T-helper 2 cell treated with Interferon-gamma antibody and Interleukin-4, amounts not matched to agents 100 ng/mL and 5 ng/mL, for 36 hours (primary cell): ENCODE measurements at places on chromosomes 3 and 15. TPM values are rescaled to one million over a fixed set of nuclear protein-coding genes. Genes with fewer than 3 reads are reported as not detected.

GOLGA8J gene
- 0.45 TPM in 1 of 2 replicates, not detected in the other for total RNA-seq

SNTN gene
- not detected in 2 replicates for total RNA-seq

CHRFAM7A gene
- total RNA-seq = 2.3 TPM in 1 of 2 replicates, not detected in the other

HGD gene
- total RNA-seq = 0.50 and 0.64 TPM in 2 replicates

KLHL40 gene
- not detected in 2 replicates for total RNA-seq

FILIP1L gene
- 5.0 and 5.5 TPM in 2 replicates for total RNA-seq

CX3CR1 gene
- total RNA-seq = 1.8 and 2.1 TPM in 2 replicates

RHOV gene
- total RNA-seq = 0.09 and 0.11 TPM in 2 replicates

CMTM8 gene
- 5.4 and 5.6 TPM in 2 replicates for total RNA-seq

CLRN1 gene
- total RNA-seq = not detected in 2 replicates

ZNF385D gene
- not detected in 2 replicates for total RNA-seq

SLC24A5 gene
- not detected in 2 replicates for total RNA-seq

GOLGA8S gene
- 0.80 TPM in 2 replicates for total RNA-seq

ZNF502 gene
- 0.59 and 0.68 TPM in 2 replicates for total RNA-seq

CCR3 gene
- 0.16 and 0.27 TPM in 2 replicates for total RNA-seq

ALDH1A3 gene
- not detected in 2 replicates for total RNA-seq

STRC gene
- 0.36 and 0.48 TPM in 2 replicates for total RNA-seq

TMIE gene
- 0.23 TPM in 1 of 2 replicates, not detected in the other for total RNA-seq

FAM43A gene
- 2.4 and 2.5 TPM in 2 replicates for total RNA-seq

CCRL2 gene
- total RNA-seq = 3.5 and 4.1 TPM in 2 replicates

AGTR1 gene
- not detected in 2 replicates for total RNA-seq

DAZL gene
- total RNA-seq = 0.07 TPM in 1 of 2 replicates, not detected in the other

GMNC gene
- total RNA-seq = not detected in 2 replicates

NLGN1 gene
- total RNA-seq = not detected in 2 replicates

NR2F2 gene
- total RNA-seq = not detected in 2 replicates
